ENCODE measurements at places on chromosomes 6 and 20.

GRCh38 chr6:79168695-79168980 lies 65.8 kb downstream of the HMGN3 start:
- DNase-seq = no peak

DNA sequence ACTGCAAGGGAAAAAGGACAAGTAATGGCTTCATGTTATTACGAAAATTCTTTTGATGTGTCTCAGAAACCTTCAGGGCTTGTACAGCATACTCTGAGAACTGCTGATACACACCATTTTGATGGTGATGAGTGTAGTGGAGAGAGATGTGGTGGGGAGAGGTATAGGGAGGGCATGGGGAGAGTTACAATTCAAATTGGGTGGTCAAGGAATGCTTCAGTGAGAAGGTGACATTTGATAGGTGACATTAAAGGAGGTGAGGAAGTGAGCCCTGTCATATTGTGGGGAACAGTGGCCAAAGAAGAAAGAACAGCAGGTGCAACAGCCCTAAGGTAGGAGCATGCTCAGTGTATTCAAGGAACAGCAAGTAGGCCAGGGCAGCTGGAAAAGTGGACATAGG lies 318.9 kb downstream of the CLIC5 start:
- DNase-seq = no peak

DNA sequence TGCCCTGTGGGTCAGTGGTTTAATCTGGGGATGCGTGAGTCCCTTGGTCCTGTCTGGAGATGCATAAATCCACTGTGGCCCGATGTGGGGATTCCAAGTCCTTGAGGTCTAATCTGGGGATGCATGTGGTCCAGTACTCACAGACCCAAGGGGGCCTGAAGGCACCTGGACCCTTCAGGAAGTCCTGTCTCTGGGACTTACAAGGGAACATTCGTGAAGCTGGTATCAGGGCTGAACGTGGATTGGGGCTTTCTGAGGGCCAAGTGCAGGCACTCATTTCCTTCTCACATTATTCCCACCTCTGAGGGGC lies 25.2 kb upstream of the GTSF1L start:
- no peak for DNase-seq

GRCh38 chr6:9831783-9832182 lies 583.1 kb downstream of the TFAP2A start:
- no peak for DNase-seq

DNA sequence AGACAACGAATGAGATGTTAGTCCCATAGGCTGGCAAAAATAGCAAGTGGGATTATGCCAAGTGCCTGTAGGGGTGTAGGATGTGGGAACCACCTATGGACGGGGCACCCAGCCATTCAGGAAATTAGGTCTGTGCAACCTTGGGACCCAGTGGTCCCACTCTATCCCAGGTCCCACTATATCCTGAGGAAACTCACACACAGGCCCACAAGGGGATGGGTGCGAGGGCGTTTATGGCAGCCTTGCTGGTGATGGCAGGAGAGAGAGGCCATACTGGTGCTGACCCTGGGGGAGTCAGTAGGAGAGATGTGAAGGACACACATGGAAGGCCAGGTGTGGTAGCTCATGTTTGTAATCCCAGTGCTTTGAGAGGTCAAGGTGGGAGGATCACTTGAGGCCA lies 163.6 kb downstream of the EYA2 start:
- DNase-seq = no peak

GRCh38 chr6:51949526-51949925 lies 137.9 kb downstream of the PKHD1 start:
- no peak for DNase-seq

GRCh38 chr6:139765825-139766285 lies 391.4 kb upstream of the CITED2 start:
- no peak for DNase-seq

DNA sequence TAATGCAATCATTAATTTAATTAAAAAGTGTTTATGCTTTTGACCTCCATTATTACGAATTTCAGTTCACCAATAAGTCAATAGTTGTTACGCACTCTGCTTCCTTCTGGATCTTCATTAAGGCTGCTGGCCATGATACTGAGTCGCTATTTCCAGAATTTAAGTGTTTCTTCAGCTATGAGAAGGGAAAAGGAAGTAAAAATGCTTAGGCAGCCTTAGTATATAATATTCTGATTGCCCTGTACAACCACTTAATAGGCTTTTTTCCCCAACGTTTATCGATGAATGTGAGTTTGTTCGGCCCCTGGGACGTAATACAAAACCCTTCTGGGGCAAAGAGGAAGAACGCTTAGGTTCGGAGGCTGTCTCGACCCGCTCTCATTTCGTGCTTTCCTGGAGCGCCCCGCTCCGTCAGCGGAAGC lies 644 bp downstream of the OARD1 start:
- no peak for DNase-seq

DNA sequence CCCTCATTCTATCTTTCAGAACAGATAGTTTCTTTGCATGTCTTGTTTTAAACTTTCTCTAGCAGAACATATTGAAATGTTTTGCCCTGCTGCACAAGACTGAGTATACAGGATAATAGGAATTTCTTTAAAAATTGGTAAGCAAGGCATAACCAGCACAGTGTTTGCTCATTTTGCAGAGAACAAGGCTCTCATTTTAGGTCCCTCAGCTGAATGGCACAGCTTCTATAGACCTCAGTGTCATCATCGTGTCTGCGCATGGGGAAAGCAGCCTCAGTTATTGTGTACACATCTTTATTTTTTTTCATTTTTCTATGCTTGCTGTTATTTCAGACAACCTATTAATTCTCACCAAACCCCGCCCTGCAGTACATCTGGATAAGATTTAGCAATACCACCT lies 35.7 kb downstream of the TTI1 start:
- no peak for DNase-seq

- no peak for DNase-seq
These were observed 23.6 kb downstream of the TBC1D7 start for GRCh38 chr6:13304580-13305260.

GRCh38 chr6:5135788-5136376 lies 50.7 kb downstream of the PPP1R3G start:
- peak; percentile 7 for DNase-seq

- DNase-seq = no peak
These were observed 11.5 kb downstream of the PSMG4 start for GRCh38 chr6:3270258-3270657.

- DNase-seq = peak; percentile 52
These were observed 13.5 kb upstream of the RAB5IF start for GRCh38 chr20:36591854-36592641.

GRCh38 chr6:148855744-148856143 lies 108.9 kb downstream of the UST start:
- no peak for DNase-seq

GRCh38 chr20:45039475-45039820 lies 61.5 kb downstream of the KCNS1 start:
- DNase-seq = no peak

DNA sequence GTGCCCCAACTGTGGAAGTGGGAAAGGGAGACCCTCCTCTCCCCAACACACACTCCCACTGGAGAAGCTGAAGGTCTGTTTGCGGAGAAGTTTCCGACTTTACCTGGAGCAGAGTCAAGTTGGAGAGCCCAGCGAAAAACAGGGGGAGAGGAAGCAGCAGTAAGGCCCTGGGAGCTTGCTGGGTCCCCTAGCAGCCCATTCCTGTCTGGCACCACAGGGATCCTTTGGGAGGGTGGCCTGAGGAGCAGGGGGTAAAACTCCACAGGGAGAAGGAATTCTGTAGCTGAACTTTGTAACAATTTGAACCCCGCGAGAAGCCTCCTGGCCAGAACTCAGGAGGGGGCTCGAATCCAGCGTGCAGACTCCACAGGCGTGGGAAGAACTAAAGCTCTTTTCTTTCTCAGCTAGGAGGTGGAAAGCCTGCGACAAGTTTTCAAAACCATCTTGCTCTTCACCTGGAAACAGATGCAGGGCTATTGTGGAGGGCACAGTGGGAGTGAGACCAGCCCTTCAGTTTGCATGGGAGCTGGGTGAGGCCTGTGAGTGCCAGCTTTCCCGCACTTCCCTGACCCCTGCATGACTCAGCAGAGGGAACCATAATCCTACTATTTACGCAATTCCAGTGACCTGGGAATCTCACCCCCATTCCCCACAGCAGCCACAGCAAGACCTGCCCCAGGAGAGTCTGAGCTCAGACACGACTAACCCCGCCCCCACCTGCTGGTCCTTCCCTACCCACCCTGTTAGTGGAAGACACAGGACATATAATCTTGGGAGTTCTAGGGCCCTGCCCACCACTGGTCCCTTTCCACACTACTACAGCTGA lies 25.8 kb downstream of the SERPINB9 start:
- DNase-seq = no peak

- no peak for DNase-seq
These were observed 130.8 kb downstream of the TIAM2 start for GRCh38 chr6:155125906-155126305.

DNA sequence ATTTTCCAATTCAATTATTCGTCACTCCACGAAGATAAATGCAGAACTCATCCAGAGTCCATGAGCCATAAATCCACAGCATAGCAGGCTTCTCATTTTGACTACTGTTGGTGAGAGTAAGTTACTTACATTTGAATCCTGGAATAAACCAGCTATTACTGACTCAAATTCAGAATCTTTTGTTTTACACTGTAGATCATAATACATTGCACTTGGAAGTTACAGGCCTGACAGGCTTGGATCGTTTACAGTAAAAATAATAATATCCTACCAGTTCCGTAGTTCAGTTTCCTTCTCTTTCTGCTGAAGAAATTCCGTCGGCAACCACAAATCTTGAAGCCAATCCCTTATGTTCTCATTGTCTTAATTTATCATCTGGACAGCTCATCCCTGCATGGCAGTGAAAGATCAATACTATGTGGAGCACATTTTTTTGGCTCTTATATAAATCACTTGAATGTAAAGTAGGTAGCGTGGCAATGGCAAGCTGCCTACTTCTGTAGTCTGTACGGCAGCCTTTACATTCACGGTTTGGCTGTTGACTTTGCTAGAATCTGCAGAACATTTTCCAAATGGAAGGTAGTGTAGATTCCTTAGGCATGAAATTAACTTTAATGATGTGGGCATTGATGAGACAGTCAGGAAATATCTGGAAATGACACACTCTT lies 142.9 kb downstream of the WDR27 start:
- DNase-seq = no peak

GRCh38 chr6:24874776-24875533 lies 60.8 kb downstream of the RIPOR2 start:
- DNase-seq = no peak

- no peak for DNase-seq
These were observed 505.2 kb upstream of the SYNCRIP start for GRCh38 chr6:86147859-86148258.

GRCh38 chr6:130381459-130382380 lies 15.9 kb downstream of the TMEM200A start:
- DNase-seq = peak; percentile 19

- DNase-seq = no peak
These were observed 106.5 kb downstream of the LRFN2 start for GRCh38 chr6:40480678-40481077.

DNA sequence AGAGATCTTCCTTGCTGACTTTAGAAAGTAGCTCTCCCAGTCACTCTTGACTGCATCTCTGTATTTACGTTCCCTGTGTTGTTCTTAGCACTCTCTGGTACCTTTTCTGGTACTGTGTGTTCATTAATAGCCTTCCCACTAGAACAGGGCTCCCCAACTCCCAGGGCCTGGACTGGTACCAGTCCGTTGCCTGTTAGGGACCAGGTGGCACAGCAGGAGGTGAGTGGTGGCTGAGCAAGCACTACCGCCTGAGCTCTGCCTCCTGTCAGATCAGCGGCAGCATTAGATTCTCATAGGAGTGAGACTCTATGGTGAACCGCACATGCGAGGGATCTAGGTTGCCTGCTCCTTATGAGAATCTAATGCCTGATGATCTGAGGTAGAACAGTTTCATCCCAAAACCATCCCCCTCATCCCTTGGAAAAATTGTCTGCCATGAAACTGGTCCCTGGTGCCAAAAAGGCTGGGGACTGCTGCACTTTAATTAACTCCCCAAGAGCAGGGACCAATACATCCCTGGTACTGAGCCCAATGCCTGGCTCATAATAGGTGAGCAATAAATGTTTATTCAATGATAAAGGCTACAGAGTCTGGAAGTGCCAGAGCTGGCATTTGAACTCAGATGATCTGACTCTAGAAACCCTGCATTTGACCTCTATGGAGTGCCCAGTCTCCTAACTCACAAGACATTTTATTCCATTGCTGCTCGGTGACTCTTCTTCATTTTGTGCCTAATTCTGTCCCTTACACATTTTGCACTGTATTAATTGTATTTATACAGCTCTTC lies 11.0 kb downstream of the UTRN start:
- no peak for DNase-seq

- no peak for DNase-seq
These were observed 1211.1 kb upstream of the GJE1 start for GRCh38 chr6:140921366-140922226.

GRCh38 chr6:136546331-136546730 lies 3.9 kb downstream of the MAP7 start:
- DNase-seq = no peak

- no peak for DNase-seq
These were observed 66.4 kb downstream of the ZNF217 start for GRCh38 chr20:53527196-53527595.

DNA sequence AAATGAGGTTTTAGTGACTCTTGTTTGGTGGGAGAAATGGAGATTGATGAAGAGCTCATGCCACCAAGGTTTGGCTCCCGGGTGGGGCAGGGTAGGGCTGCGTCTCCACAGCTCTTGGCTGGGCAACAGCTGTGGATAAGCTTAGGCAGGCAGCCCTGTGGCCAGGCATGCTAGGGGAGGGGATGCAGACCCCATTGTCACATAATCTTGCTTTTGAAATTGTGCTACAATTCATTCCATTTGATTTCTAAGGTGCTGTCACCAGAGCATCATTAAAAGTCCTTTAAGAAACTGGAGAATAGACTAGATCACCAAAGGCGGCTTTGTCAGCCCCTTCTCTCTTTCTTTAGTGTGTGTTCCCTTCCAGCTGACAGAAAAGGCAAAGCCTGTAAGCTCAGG lies 574.2 kb upstream of the JAG1 start:
- DNase-seq = no peak

DNA sequence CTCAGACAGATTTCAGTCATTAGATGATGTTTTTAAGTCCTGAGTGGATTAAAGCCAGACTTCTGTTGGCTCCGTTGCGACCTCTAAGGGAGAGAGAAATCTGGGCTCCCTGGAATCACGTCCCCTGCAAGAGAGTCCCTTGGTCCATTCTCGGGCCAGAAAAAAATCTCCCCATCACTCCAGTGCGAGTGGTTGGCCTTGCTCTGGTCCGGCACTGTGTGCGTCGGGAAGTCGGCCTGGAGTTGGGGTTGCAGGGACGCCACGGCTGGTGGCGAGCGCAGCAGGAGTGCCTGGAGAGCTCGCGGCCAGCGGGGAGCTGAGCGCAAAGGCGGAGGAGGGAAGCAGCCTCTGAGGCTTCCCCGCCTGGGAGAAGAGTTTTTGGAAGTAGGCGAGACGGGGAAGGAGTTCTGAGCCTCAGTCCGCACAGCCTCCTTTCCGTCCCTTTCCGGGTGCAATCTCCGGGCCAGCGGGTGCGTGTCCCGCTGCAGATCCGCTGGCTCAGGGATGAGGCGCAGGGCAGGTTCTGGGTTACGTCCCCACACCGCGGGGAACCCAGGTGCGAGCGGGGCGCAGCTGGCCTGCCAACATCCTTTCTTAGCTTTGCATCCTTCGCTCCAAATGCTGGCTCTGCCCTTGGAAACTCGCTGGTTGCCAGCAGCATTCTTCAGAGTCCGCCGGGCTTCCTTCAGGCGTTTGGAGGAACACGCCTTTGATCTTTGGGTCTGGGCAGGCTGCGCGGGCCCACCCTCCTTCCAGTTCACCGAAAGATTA lies 6.8 kb downstream of the TCF21 start:
- DNase-seq = no peak
